ENCODE measurements at places on chromosomes 5 and 9. TPM values are rescaled to one million over a fixed set of nuclear protein-coding genes. Genes with fewer than 3 reads are reported as not detected.

DNA sequence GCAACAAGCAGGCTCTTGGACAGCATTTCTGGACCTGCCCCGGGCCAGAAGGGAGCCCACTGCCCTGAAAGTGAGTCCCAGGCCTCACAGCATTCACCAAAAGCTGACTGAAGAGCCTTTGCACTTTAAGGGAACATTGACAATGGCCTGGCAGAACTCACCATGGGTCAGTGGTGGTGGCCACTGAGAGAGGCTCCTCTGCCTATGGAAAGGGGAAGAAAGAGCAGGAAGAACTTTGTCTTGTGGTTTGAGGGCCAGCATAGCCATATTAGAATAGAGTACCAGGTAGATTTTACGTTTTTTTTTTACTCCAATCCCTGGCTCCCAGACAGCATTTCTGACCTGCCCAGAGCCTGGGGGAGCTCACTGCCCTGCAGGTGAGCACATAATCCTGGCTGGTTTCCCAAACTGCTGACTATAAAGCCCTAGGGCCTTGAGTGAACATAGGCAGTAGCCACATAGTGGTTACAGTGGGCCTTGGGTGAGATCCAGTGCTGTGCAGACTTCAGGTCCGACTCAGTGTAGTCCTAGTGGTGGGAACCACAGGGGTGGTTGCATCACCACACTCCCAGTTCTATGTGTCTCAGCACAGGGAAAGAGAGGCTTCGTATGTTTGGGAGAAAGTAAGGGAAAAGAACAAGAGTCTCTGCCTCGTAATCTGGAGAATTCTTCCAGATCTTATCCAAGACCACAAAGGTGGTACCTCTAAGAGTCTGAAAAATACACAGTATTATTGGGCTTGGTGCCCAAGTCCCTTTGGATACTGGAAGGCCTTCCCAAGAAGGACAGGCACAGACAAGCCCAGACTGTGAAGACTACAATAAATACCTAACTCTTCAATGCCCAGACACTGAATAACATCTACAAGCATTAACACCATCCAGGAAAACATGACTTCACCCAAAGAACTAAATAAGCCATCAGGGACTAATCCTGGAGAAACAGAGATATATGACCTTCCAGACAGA is 89.5 kb downstream of the TSSK1B start:
- ATAC-seq = no peak

- ATAC-seq = no peak
Observed at GRCh38 chr9:70477907-70478480, 63.5 kb upstream of the KLF9 start.

DNA sequence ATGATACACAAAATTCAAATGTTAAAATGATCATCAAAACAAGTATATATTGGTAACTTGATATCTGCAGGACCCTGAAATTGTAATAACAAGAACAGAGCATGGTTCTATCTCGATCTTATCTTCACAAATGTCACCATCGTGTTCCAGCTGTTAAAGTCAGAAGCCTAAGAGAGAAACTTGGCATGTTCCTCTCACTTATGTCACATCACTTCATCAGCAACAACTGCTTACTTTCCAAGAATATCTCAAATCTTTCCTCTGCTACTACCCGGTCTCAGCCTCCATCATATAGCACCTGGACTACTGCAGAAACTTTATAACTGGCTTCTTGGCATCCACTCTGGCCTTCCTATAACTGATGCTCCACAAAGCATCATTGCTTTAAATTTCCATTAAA is 84.9 kb downstream of the FBN2 start:
- no peak for ATAC-seq

DNA sequence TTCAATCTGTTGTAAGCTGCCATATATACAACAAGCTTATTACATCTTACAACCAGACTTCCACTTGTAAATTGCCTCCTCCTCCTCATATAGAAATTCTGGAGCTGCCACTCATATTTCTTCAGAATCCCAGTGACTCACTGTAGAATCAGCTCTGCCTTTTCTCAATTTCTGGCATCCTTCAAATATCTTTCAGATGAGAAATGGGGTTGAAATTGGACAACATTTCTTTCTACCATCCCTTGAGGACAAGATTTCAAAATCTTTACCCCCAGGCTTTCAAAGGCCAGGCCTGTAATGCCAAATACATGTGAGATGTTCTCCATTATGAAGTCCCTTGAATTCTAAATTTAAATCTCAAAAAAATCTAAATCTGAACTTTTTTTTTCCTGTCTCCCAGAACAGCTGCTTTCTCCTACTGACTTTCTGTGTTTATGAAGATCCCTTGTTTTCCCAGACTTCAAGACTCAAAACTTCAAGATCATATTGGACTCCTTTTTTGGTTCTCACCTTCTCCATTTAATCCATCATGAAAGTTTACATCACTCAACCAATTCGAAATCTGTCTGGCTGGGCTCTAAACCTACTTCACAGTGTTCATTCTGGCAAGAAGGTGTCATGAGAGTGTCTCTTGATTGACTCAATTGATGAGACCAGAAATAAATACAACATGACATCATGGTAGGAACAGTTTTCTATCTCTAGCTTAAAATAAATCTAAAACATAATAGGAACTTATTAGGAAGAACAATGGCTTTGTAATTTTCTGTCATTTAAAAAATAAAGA is 109.8 kb downstream of the HMHB1 start:
- ATAC-seq = no peak

- ATAC-seq = no peak
Observed at GRCh38 chr5:313265-313664, 8.2 kb upstream of the AHRR start.

DNA sequence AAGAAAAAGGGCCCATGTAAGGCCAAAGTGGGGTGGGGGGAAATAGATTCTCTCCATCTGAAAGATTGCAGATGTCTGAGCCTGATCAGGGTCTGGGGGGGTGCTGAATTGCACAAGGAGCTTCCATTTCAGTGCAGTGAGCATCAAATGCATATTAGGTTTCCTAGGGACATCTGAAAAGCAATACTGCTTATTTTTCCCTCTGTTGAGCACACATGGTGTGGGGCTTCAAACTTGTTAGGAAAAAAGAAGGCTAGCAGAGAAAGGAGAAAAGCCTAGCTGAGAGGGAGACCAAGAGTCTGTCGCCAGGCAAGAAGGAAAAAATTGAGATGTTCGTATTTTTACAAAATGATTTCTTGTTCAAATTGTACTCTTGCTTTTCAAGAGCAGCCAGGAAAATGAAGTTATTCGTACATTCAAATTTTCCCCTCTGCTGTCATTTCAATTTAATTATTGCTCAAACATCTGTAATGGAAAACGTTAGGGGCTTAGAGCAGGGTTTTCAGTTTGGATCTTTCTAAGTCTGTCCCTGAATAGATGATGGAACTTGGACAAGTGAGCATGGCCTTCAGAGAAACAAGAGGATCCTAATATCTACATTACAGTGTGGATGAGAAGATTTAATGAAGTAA is 191.9 kb upstream of the GAS1 start:
- no peak for ATAC-seq

- ATAC-seq = peak; percentile 70
Observed at GRCh38 chr9:89863837-89864236, 259.0 kb downstream of the GADD45G start.

DNA sequence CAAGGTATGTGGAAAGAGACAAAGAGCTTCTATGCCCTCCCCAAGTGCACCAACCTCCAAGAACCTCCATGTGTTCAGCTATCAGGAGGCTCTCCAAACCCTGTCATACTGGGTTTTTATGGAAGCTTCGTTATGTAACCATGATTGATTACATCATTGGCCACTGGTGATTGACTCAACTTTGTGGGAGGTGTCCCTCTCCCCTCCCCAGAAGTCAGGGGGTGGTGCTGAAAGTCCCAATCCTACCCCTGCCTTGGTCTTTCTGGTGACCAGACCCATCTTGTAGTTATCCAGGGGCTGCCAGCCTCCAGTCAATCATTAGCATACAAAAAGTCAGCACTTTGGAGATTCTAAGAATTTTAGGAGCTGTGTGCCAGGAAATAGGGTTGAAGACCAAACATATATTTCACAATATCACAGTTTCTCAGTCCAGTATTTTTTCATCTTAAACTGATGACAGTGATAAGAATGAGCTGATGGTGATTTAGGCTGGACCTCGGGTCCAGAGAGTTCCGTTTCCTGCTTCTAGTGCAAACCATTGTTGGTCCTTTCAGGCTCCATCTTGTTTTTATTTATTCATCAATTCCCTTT is 27.3 kb upstream of the FANCC start:
- ATAC-seq = no peak

GRCh38 chr5:131641494-131641893 is 6.5 kb upstream of the RAPGEF6 start:
- ATAC-seq = no peak

DNA sequence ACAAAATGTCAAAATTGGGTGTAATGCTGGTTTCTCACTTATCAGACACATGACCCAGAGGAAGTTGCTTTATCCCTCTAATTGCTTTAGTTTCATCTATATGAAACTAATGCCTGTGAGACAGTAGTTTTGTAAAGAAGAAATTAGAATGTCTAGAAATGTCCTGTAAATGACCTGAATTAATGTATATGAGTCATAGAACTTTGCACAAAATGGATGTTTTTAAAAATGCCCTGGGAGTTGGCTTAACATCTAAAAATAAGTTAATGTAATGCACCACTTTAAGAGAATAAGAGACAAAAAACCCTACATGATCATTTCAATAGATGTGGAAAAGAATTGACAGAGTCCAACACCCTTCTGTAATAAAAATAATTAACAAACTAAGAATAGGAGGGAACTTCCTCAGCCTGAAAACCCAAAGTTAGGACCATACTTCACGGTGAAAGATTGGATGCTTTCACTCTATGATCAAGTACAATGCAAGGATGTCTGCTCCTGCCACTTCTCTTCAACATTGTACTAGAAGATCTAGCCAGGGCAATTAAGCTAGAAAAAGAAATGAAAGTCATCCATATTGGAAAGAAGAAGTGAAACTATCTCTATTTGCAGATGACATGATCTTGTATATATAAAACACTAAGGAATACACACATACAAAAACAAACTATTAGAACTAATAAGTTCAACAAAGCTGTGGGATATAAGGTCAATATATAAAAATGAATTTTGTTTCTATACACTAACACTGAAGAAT is 117.9 kb downstream of the MELK start:
- no peak for ATAC-seq

DNA sequence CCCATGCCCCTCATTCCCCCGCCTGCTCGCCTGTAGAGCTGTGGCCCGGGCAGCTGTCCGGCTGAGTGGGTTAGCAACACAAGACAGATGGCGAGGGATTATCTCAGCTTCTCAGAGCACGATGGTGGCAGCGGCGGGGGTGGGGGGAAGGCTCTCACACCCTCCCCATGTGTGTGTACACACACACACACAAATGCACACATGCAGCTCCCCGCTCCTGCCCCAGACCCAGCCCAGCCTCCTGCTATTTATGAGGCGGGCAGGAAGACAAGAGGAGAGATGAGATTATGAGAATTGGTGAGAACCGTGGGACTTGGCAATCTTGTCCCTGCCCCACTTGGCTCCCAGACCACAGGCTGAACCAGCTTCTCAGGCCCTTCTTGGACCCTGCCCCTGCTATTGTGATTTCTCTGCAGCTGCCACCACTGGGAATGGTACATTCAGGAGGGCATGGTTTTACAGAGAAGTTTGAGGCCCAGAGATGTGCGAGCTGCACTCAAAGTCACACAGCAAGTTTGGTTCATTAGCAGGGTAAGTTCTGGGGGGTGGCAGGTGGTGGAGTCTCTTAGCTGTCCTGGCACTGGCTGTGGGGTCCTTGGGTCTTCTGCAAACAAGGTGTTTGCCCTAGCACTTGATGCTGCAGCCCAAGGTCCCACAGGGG is 51.0 kb upstream of the PSD2 start:
- no peak for ATAC-seq

- ATAC-seq = no peak
Observed at GRCh38 chr9:89377411-89377810, 59.1 kb downstream of the SECISBP2 start.

- no peak for ATAC-seq
Observed at GRCh38 chr5:32735512-32735911, 24.4 kb downstream of the NPR3 start.

GRCh38 chr5:165508861-165509260 is 2003.4 kb downstream of the MAT2B start:
- ATAC-seq = no peak

GRCh38 chr9:136086213-136086881 is 8.7 kb downstream of the NACC2 start:
- ATAC-seq = no peak

DNA sequence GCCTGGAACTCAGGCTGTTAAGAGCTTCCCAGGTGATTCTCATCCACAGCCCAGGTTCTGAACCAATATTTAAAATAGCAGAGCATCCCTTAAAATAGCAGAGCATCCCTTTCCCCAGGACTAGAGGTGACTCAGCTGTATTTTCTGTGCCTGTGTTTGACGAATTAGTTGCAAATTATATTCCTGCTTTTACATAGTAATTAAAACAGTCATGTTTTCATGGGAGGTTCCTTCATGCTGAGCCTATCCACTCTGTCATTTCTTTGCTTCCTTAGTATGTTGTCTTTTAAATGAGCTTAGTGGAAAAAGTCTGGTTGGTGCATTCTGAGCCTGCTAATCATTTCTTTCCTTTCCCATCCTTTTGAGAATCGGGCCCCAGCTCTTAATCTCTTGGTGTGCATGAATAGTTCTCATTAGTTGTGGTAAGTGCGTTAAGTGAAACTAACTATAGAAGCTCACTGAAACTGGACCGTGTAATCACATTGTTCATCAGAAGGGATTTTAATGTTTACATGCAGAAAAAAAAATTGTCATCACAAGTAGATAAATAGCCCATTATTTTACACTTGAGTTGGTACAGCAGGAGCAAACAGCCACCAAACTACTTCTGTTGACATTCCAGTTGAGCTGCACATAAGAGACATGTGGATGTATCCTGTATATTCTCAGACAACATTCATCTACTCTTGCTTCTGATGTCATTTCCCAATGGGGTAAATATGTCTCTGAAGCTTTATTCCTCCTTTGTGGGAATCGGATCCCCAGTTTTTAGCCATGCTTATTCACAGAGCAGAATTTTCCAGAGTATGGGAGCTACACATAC is 596.9 kb upstream of the WWC1 start:
- peak; percentile 57 for ATAC-seq

- ATAC-seq = no peak
Observed at GRCh38 chr9:71308454-71308853, 187.0 kb upstream of the TRPM3 start.

DNA sequence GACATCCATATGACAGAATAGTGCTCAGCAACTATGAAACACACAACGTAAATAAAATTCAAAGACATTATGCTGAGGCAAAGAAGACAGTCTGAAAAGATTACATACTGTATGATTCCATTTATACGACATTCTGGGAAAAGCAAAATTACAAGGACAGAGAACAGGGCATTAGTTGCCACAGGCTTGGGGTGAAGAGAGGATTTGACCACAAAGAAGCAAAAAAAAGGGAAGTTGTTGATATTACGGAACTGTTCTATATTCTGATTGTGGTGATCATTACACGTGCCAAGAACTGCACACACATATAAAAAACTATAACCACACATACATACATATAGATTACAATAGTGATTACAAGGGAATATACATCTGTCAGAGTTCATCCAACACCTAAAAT is 24.1 kb downstream of the CDK5RAP2 start:
- ATAC-seq = no peak

GRCh38 chr9:16316911-16317817 is 553.3 kb downstream of the BNC2 start:
- no peak for ATAC-seq

SCGB3A1 gene
- 0.53 TPM for total RNA-seq

PPP2R2B gene
- total RNA-seq = 92.7 TPM

LCN12 gene
- 4.3 TPM for total RNA-seq

CCNI2 gene
- total RNA-seq = 2.6 TPM

GRM6 gene
- total RNA-seq = 0.26 TPM

PDGFRB gene
- 0.36 TPM for total RNA-seq

NCS1 gene
- total RNA-seq = 15.3 TPM

RNF145 gene
- total RNA-seq = 78.7 TPM

IFNB1 gene
- not detected for total RNA-seq

DBH gene
- 0.73 TPM for total RNA-seq

SPZ1 gene
- total RNA-seq = 0.21 TPM
